ENCODE measurements at places on chromosomes 3 and 15. TPM values are rescaled to one million over a fixed set of nuclear protein-coding genes. Genes with fewer than 3 reads are reported as not detected.

Gene CPLX3
- not detected for total RNA-seq

Gene NR1I2
- not detected for total RNA-seq

Gene LYSMD4
- total RNA-seq, result 5.8 TPM

Gene PRR20G
- total RNA-seq, result not detected

Gene GPR62
- not detected for total RNA-seq

Gene CCRL2
- 3.6 TPM for total RNA-seq

Gene GOLGA6B
- total RNA-seq, result not detected

Gene HIGD2B
- not detected for total RNA-seq

Gene SERPINI2
- not detected for total RNA-seq

Gene ACTC1
- total RNA-seq, result not detected

Gene OTOL1
- total RNA-seq, result not detected

Gene TGM5
- not detected for total RNA-seq

Gene IGSF10
- 3.4 TPM for total RNA-seq

Gene ZCWPW2
- 0.65 TPM for total RNA-seq

Gene GPR176
- 108 TPM for total RNA-seq

Gene SHF
- total RNA-seq, result 1.6 TPM

Gene TTLL13
- not detected for total RNA-seq

All from cardiac atrium fibroblast (primary cell).